ENCODE measurements at places on chromosomes 1 and 21.

DNA sequence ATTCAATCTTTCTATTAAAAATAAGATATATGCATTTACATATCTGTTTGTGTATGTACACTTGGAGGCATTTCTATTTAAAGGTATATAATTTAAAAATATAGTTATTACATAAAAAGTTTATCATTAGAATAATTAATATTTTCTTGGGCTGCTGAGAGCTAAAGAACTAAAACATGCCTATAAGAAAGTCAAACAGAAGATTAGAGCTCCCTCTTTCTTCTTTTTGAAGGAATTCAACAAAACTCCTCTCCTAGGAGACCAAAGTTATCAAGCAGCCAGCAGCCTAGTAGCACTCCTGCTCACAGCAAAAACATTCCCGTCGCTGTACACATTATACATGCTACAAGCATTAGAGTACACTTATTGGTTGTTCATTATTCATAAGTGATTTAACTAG is 216.4 kb downstream of the VAV3 start:
- DNase-seq = no peak

- no peak for DNase-seq
These were observed 6.1 kb downstream of the EFNA4 start for GRCh38 chr1:155069551-155070157.

GRCh38 chr21:32795802-32796559 is 24.4 kb upstream of the PAXBP1 start:
- no peak for DNase-seq

- no peak for DNase-seq
These were observed 3.5 kb downstream of the ERVH48-1 start for GRCh38 chr21:42921927-42922326.

DNA sequence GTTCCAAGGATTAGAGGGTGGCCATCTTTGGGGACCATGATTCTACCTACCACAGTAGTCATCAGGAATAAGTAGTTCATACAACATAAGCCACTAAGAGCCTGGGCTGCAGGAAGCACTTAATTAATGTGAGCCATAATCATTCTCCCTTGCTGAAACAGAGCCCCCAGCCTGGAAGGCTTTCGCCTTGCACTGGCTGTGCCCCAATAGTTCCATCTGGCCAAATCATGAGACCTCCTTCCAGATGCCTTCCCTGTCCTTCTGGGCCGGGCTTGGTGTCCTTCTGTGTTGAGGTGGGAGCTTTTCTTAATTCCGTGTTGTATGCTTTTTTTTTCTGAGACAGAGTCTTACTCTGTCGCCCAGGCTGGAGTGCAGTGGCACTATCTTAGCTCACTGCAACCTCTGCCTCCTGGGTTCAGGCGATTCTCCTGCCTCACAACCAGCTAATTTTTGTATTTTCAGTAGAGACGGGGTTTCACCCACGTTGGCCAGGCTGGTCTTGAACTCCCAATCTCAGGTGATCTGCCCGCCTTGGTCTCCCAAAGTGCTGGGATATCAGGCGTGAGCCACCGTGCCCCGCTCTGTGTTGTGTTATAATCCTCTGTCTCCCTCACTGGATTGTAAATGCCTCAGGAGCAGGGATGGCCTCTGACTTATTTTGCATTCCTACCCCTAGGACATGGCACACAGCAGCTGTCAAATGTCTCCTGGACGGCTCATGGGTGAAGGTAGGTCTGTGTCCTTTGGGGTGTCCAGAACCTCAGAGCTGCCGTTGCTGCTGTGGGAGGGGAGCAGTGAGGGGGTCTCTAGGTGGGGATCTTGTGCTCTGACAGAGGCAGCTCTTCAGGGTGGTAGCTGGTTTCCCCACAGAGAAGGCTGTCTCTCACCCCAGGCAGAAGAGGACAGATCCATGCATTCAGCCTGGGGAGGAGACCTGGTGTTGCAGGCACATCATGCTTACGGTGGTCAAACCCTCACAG is 10.1 kb downstream of the GNG4 start:
- no peak for DNase-seq

- no peak for DNase-seq
These were observed 6.9 kb upstream of the PIGR start for GRCh38 chr1:206953126-206953525.

DNA sequence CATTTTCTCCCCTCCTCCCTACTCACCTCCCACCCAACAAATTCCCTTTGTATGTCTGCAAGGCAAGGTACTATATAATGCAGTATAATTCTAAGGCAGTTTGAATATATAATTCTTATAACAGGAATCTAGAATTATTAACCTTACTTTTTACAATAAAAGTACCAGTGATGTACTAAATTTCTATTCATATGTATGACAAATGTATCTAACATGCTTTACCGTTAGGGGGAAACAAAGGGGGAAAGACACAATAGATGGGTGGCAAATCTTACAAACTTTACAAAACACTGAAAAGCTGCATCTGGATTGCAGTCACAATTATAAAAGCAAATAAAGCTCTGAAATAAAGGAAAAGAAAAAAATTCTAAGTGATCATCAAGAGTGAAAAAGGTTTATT is 2.3 kb downstream of the PIK3R3 start:
- DNase-seq = no peak

GRCh38 chr1:228825840-228826484 is 90.7 kb downstream of the RHOU start:
- DNase-seq = no peak

GRCh38 chr1:222979561-222979960 is 163.5 kb downstream of the TLR5 start:
- no peak for DNase-seq

DNA sequence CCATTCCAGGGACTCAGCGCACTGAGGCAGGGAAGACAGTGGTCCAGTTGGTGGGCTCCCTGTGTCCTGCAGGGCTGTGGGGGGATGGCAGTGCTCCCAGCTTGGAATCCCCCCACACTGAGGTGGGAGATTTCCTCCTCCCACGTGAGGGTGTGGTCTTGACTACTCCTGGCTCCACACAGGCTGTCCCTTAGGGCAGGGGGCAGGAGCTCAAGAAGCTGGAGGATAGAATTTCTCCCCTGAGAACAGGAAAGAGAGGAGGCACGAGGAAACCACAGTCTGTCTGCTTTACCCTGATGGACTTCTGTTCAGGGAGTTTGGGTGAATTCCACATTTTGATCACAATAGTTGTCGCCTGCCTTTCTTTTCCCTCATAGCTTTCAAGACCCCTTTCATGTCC is 62.1 kb downstream of the CACNA1E start:
- no peak for DNase-seq

- DNase-seq = no peak
These were observed 79.6 kb downstream of the MAP3K21 start for GRCh38 chr1:233406994-233407631.

GRCh38 chr1:28313702-28314546 is 14.9 kb upstream of the MED18 start:
- DNase-seq = no peak

GRCh38 chr21:27695246-27695645 is 728.4 kb upstream of the ADAMTS5 start:
- no peak for DNase-seq

DNA sequence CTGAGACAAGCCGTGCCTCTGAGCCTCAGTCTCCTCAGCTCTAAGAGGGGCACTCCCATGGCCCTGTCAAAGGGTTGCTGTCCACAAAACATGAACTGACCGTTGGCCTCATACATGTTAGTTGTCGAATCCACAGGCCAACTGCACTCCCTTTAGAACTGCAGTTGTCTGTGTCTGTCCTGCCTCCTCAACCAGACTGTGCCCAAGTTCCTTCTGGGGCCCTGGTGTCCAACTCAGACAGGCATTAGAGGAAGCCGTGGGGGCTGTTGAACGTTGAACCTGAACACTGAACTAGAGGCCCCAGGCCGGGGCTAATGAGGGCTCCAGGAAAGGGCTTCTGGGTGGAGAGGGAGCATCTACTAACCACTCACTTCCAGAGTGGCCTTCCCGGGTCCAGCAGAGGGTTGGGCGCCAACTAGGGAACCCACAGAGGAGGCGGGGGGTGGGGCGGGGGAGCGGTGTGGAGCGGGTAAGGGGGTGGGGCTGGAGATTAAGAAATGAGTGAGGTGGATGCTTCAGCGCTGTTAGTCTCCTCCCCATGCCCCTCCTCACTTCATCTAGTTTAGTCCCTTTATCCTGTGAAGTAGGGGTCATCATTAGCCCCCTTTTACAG is at the start of gene RAB42:
RAB42 (plus strand) TSS at position 558 of the 613 bp plus-strand sequence. CDS start 247 bp downstream, outside the sequence.
- no peak for DNase-seq

DNA sequence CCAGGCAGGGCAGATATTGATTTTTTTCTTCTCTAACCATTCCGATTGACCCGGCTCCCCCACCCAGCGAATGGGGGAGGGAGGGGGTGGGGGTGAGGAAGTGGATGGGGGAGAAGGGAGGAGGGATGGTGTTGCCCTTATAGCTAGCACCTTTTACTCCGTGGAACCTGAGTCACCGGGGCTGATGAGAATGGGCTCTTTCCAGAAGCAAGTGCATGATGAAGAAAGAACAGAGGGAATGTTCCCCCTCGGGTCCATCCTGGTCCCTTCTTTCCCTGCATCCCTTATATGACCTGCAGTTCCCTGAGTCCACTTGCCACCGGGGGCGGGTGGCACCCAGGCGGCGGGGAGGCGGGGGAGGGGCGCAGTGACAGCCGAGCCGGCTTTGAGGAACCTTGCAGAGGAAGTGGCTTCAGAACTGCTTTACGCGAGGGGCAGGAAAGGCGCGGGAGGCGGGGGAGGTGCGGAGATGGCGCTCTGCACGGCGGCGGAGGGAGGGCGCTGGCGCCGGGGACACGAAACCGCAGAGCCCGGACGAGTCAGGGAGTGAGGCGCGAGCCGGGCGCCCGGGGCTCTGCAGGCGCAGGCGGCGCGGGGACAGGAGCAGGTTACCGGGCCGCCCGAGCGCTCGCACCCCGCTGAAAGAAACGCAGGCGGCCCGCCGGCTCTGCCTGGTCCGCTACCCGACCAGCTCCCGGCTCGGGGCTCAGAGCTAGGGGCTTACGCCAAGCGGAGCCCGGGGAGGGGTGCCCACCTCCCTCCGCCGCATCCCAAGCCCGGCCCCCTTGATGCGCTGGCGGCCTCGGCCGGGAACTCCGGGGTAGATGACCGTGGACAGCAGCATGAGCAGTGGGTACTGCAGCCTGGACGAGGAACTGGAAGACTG is 49.7 kb downstream of the RASSF5 start:
- DNase-seq = peak; percentile 81

DNA sequence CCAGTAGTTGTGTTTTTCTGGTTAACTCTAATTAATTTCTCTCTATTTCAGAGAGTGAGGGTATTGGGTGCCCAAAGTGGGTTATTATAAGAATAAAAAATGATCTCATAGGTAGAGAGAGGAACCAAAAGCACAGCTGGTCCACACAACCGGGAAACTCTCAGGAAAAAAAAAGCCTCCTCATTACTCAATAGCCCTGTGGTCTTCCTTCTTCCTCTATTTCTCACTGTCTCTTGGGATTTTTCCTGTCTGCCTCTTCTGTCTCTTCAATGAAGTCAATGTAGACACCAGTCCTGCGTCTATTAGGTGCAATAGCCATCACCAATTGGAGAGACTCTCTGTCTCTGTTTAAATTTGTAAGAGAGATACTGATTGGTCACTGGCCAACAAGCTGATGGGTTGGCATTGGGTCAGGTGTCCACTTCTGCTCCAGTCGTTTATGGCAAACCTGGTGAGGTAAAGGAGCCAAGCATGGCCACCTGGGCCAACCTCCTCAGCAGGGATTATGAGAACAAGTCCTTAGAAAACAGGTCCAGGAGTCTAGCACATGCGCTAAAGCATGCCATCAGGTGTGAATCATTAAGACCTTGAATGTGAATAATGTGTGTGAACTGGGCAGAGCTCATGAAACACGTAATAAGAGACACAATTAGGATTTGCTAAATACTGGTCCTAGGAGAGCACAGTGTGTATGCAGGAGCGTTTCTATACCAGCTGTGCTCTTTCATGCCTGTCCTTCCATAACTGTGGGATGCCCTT is 443.0 kb upstream of the RUNX1 start:
- no peak for DNase-seq

GRCh38 chr1:25737130-25737529 is 62.9 kb upstream of the SELENON start:
- no peak for DNase-seq

GRCh38 chr1:15016001-15016400 is 137.5 kb upstream of the TMEM51 start:
- no peak for DNase-seq

GRCh38 chr1:32005522-32005921 is 8.1 kb upstream of the KHDRBS1 start:
- no peak for DNase-seq

DNA sequence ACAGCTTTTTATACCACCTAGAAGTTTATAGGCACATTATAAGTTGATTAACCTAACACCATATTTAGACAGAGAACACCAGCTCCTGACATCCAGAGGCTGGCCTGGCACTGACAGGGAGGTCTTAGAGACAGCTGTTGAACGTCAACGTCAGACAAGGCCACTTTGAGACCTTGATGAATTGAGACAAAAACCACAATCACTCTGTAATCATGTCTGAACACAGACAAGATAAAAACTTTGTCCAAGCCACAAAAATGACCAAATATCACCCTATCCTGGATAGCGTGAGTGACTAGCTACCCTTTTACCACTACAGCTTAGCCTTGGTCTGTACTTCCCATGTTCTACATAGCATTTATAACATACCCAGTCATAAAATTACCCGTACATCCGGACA is 403.6 kb upstream of the CHRM3 start:
- DNase-seq = no peak
